ENCODE measurements at places on chromosomes 6 and 20.

GRCh38 chr6:43280234-43280633 lies 17.8 kb upstream of the SLC22A7 start:
- no peak for DNase-seq

GRCh38 chr6:3389390-3390167 lies 67.3 kb downstream of the SLC22A23 start:
- DNase-seq: no peak

DNA sequence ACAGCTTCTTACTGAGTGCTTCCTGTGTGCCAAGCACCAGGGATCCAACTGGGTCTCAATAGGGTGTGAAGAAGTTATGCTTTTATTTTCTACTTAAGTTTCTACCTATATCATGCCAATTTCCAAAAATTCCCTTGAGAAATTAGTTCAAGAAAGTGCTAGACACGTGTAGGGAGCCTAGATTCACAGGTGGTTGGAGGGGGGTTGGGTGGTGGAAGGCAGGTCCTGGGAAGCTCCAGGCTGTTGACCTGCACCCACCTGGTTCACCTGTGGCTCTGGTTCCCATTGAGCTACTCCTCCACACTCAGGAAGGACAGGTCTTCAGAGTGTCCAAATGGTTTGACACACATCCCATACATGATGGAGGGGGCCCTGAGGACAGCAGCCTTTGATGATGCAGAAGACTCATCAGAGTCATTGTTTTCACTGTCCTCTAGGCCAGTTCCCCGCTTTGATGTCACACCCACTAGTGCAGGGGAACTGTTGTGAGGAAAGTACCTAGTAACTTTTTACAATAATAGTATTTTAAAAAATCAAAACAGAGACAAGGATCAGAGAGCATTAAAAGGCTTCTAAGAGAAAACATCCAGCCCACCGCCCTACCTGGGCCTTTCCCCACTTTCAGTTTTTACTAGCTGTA lies 39.8 kb upstream of the MYL9 start:
- DNase-seq: peak; percentile 46

GRCh38 chr6:30690403-30691207 lies at the start of gene NRM:
Gene NRM, minus strand, starts transcription at chr6:30690984. Its CDS starts 10 bp downstream, at chr6:30690974.
- DNase-seq: peak; percentile 83

- DNase-seq: no peak
These were observed 129.5 kb downstream of the FOXC1 start for GRCh38 chr6:1739220-1739619.

GRCh38 chr6:99254616-99255550 lies 94.6 kb downstream of the FAXC start:
- no peak for DNase-seq

DNA sequence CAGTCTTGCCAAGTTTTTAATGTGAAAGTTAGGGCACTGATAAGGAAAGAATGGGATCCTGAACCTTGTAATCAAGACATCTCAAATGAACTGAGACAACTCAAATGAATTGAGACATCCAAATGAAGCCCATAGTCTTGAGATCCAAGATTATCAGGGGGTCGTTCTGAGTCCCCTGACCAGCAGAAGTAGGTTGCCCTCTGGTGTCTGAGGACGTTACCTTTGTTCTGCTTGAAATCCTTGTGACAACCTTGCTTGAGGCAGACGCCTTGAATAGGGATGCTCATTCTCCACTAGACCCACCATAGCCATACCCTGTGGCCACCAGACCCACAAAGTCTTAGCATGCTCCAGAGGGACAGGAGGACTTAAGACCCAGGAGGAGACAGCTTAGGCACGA lies 37.7 kb downstream of the ZBTB9 start:
- DNase-seq: no peak

All from activated CD4-positive, alpha-beta memory T cell treated with anti-CD3 and anti-CD28 coated beads for 36 hours (primary cell).